Activated naive CD4-positive, alpha-beta T cell treated with anti-CD3 and anti-CD28 coated beads, Interleukin-2, amount 50 U/mL, for 72 hours (primary cell): ENCODE measurements at places on chromosomes 1 and 21.
A peak's percentile ranks its signal among the peaks of the same experiment; 100 is the strongest.

DNA sequence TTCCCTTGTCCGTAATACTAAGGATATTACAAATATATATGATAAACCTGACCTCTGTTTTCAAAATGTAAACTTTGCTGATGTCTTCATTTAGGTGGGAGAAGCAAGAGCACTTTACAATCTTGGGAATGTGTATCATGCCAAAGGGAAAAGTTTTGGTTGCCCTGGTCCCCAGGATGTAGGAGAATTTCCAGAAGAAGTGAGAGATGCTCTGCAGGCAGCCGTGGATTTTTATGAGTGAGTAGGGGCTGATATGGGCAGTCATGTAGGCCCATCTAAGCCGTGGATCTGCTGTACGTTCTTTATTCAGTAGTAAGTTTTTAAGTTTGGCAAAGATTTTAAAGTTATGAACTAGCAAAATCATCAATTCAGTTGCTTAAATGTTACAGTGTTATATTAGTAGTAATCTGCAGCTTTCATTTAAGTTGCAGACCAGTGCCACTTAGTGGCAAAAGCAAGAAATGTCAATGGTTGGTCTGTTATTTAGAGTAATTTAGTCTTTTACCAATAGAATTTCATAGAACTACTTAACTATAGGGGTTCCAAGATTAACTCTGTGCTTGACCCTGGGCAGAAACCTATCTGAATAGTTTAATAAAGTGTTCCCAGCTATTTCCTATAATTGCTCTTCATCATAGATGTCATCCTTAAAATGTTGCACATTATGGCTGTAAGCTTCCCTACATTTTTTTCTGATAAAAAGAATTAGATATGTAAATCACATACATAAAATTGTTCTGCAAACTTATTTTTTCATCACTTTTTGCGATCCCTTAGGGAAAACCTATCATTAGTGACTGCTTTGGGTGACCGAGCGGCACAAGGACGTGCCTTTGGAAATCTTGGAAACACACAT lies 21.3 kb downstream of the GPSM2 start:
- DNase-seq: no peak

DNA sequence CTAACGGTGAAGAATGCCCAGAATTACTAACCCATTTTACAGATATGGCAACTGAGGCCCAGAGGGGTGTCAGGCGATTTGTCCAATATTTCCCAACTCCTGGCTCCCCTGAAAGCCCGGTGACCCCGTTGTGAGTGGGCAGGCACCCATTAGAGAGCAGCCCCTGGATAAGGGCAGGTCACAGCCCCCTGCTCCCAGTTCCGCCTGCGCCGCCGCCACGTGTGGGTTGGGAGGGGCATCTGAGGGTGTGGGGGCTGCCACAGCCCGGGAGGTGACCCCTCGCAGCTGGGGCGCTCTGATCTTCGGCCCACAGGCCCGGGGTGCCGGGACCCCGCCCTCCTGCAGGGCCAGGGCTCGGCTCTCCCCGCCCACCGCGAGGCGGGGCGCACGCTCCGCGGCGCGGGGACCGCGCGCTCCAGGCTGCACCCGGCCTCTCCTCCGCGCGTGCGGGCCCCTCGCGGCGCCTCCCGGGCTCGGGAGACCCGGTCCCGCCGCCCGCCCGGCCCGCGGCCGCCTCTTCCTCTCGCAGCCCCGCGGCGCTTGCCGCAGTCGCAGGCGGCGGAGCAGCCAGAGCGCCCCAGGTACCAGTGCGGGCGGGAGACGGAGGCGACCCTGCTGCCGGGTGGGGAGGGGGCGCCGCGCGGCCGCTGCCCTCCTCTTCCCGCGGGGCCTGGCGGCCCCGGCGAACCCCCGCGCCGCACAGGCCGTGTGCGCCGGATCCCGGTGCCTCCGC lies at the start of gene HTR6:
Gene HTR6, plus strand, starts transcription at position 423 of the 733 bp plus-strand sequence. CDS start 879 bp downstream, outside the sequence.
- peak; percentile 57 for DNase-seq

GRCh38 chr1:41898191-41898713 lies 20.5 kb downstream of the HIVEP3 start:
- no peak for DNase-seq

- no peak for DNase-seq
These were observed 649 bp downstream of the AHDC1 start for GRCh38 chr1:27603309-27603680.

DNA sequence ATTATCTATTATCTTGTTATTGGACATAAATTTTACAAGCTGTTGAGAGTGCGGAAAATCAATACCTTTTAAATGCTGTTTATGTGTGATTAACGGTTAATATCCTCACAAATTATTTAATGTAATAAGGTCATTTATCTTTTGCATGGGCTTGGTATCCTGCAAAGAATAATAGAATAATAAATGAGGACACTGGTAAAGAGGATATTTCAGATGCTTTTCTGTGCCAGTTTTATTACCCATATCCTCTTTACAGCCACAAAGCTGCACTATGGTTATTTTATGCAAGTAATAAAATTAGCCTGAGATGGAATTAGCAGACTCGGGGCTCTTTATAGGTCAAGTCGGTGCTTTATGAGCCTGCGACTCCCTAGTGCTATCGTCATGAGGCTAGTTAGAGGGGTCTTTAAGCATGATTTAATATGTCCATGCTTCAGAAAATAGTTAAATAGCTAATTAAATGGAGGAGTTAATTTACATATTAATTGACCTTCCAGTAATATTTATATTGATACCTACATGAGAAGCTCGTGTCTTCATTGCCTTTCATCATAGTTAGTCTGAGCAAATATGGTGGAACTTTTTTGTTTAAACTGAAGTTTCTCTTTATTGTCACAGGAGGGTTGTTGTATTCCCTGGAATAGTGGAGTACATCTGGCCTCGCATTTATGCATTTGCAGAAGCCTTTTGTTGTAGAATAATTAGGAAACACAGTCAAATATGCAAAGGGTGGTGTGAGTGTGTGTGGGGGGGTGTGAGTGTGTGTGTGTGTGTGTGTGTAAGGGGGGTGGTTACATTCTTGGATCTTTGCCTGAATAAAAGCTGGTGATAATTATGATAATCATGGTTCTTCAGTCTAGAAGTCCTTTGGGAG lies 120.3 kb downstream of the ATG4C start:
- DNase-seq: no peak

GRCh38 chr1:233242827-233243483 lies 52.6 kb downstream of the PCNX2 start:
- DNase-seq: no peak

GRCh38 chr1:183562701-183563100 lies 27.6 kb downstream of the NCF2 start:
- DNase-seq: no peak

GRCh38 chr1:43436371-43436770 lies 17.4 kb downstream of the HYI start:
- no peak for DNase-seq

- DNase-seq: no peak
These were observed 53.6 kb upstream of the DMRTA2 start for GRCh38 chr1:50476800-50477199.

- DNase-seq: no peak
These were observed 6.2 kb upstream of the APCS start for GRCh38 chr1:159581422-159581821.

GRCh38 chr21:34722684-34723300 lies 54.0 kb downstream of the CLIC6 start:
- DNase-seq: peak; percentile 50

DNA sequence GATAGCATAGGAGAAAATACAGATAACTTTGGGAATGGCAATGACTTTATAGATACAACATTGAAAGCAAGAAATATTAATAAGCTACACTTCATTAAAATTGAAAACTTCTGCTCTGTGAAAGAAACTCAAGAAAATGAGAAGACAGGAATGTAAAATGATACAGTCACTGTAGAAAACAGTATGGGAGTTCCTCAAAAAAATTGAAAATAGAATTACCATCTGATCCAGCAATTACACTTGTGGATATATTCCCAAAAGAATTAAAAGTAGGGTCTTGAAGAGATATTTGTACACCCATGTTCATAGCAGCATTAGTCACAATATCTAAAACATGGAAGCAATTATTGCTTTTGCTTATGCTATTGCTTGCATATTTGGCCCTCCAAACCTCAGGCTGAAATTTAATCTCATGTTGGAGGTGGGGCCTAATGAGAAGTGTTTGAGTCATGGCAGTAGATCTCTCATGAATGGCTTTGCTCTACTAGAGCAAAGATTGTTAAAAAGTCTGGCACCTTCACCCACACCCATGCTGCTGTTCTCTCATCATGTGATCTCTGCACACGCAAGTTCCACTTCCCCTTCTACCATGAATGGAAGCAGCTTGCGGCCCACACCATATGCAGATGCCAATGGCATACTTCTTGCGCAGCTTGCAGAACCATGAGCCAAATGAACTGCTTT lies 15.3 kb upstream of the AHCYL1 start:
- DNase-seq: no peak

DNA sequence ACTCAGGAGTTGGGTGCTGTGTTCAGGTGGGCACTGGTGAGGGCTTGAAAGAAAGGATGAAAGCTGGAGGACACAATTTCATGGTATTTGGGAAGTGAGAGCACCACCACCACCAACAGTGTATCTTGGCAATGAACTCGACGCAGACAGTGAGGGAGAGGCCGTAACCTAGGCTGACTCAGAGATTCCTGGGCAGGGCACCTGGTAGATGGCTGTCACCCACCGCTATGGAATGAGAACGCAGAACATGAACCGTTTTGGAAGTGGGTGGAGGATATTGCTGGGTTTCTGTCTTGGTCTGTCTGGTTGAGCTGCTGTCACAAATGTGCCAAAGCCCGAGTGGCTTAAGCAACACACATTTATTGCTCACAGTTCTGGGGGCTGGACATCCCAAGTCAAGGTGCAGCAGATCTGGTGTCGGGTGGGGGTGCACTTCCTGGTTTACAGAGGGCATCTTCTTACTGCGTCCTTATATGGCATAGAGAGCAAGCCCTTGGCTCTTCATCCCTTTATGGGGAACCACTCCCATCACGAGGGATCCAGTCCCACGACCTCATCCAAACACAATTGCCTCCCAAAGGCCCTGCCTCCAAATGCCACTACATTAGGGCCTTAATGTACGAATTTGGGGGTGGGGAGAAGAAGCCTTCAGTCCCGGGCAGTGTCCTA lies 246.3 kb downstream of the SIPA1L2 start:
- DNase-seq: no peak

GRCh38 chr1:47738560-47739182 lies 258.5 kb downstream of the TRABD2B start:
- DNase-seq: no peak
